ENCODE measurements at places on chromosomes 1 and 21.

DNA sequence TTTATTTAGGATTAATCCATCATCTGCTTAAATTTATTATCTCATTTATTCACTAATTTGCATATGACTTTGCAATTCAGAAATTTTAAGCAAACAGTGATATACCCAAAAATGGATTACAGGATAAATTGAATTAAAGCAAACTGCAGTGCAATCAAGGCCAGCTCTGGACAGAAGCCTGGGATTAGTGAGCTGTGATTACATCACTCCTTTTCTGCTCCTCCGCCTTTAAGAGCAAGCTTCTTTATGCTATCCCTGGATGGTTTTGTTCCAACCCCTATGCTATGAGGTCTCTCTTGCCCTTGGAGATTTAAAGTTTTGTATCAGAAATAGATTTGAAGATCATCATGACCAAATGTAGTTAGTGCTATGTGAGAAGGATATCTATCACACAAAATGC, 32.6 kb downstream of the GPR52 start:
- DNase-seq, result no peak

DNA sequence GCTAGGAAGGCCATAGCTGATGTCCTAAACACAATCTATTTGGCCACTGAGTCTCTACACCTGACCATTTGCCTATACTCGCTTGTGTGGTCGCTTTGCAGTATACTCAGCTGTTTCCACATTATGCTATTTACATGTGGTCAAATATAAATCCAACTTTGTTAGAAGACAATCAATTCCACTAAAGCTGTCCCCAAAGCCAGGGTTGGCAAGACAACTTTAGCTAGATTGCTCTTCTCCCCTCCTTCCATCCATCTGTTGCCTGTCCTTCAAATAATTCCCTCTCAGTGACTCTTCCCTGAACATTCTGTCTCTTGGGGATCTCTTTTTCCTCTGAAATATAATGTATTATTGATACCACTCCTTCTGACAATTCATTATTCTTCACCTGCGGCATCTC, 30.1 kb downstream of the AVPR1B start:
- no peak for DNase-seq

- DNase-seq, result peak; percentile 19
These were observed 166.9 kb downstream of the COL11A1 start for GRCh38 chr1:102941366-102941947.

- DNase-seq, result peak; percentile 75
These were observed 482.0 kb downstream of the SETD4 start for GRCh38 chr21:35578347-35578782.

GRCh38 chr1:48687282-48688045, 89.2 kb downstream of the BEND5 start:
- DNase-seq, result no peak

GRCh38 chr1:199173356-199173755, 534.5 kb downstream of the PTPRC start:
- peak; percentile 17 for DNase-seq

DNA sequence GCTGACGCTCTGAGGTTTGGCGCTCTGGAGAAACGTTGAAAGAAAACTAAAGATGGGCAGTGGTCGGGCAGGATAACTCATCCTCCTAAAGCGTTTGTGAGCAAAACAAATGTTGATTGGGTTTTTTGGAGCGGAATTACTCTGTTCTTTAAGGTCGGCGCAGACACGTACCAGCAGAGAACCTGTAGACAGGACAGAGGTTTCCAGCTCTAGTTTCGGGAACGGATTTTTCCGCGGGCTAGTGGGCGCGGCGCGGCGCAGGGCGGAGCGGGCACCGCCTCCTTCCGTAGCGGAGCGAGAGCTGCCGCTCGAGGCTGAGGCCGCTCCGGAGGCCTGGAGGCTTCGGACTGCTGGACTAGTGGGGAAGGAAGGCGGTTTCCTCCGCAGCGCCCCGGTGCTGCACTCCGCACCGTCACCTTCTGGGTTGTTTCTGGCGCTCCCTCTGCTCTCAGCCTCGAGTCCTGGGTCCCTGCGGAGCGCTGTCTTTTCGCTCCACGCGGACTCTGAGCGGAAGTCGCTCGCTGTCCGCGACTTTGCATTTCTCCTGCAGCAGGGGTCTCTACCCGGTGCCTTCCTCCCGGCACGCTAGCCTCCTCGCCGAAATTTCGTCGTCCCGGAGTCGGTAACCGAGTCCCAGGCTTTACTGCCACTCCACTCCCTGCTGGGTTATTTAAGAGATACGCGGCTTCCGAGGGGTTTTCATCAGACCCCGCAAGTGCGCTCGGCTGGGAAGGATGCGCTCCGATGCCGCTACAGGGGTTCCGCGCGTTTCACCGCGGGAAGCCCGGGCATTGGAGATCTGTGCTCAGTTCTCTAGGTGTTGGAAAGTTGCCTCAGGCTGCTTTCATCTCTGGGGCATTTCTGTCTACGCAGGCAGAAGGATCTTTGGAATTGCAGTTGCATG, 7.0 kb downstream of the FOXD2 start:
- DNase-seq, result no peak

GRCh38 chr1:38559446-38560165, 300.0 kb downstream of the RRAGC start:
- no peak for DNase-seq

GRCh38 chr1:103582464-103582863, 11.1 kb downstream of the AMY2B start:
- no peak for DNase-seq

GRCh38 chr1:168148916-168149315, 12.2 kb upstream of the GPR161 start:
- no peak for DNase-seq

- DNase-seq, result no peak
These were observed 93.1 kb upstream of the OLFM3 start for GRCh38 chr1:102089791-102090190.

DNA sequence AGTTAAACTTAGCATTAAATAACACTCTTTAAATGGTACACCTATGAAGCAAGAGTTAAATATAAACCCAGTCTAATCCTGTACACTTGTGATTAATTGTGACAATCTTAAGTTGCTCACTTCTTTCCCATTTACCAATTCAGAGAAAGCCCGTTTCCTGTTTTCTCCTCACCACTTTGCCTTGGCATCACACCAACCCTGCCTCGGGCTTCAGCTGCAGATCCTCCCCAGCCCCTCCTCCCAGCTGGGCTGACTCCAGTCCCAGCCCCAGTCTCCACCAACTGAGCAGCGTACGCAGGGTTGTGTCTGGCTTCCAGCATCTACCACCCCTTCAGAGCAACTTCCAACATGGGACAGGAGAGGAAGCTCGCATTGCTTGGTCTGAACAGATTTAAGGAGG, 4.1 kb downstream of the PYCR2 start:
- peak; percentile 33 for DNase-seq

DNA sequence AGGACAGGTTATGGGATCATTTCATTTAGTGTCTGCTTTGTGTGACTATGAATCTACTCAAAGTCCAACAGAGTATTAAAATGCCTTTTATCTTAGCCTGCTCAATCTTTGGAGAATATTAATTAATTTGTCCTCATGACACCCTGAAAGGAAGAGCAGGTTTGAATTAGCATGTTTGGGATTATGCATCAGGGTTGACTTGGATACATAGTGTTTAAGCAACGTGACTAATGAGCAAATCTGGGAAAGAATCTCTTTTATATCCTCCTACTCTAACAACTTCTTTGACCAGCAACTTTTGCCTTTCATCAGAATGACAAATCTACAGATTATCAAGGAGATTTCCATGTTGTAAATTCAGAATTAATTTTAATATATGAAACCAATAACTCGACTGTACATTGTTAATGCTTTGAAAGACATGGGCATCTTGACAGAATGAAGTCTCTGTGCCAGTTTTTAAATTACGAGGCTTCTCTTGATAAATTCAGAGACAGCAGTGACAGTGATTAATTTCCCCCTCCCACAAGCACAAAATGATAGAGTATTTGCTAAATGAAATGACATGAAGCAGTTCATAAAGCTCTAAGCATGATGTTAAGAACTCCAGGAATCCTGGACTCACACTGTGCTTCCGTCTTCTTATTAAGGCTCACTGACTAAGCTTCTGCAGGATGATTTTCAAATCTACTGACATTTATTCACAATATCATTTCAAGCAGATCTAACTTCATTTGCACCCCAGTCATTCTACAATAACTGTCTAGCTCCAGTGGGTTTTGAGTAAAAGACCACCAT, 156.5 kb downstream of the PCNX2 start:
- no peak for DNase-seq

- no peak for DNase-seq
These were observed 73.3 kb downstream of the TAS1R2 start for GRCh38 chr1:18786149-18786548.

DNA sequence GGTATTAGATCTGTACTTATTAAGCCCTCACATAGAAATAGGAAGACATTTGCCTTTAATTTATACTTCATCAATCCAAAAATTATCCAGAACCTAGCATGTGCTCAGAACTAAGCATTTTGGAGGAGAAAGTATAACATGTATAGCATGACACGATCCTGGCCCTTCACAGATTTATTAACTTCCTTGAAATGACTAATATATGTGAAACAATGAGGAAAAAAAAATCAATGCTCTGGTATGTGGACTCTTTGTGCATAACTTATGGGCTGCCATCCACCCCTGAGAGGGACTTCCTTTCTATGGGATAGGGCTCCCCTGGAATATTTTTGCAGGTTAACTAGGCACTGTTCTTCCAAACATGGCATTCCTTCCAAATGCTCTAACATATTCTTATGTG, 36.6 kb downstream of the CCDC185 start:
- DNase-seq, result no peak

GRCh38 chr1:208772891-208773290, 528.7 kb upstream of the PLXNA2 start:
- no peak for DNase-seq

GRCh38 chr1:30775433-30775975, 17.9 kb upstream of the LAPTM5 start:
- DNase-seq, result no peak

DNA sequence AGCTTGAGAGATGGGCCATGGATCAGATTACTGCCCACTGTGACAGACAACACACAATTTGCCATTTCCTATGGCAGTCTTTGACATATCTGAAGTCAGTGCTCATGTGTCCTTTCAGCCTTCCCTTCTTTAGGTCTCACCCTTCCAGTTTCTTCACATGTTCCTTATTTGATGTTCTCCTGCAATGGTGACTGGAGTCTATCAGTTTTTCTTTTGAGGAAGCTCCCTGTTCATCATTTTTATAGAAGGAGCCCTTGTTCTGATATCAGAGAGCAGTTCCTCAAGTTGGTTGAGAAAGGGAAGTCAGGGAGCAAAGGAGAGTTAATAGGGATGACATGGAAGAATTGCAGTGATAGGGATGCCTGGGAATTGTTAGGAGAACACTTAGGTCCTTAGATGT, 42.2 kb downstream of the DISC1 start:
- no peak for DNase-seq

- no peak for DNase-seq
These were observed 44.5 kb upstream of the EDN2 start for GRCh38 chr1:41528726-41529605.

- no peak for DNase-seq
These were observed 332.9 kb downstream of the BARHL2 start for GRCh38 chr1:90384193-90384592.

DNA sequence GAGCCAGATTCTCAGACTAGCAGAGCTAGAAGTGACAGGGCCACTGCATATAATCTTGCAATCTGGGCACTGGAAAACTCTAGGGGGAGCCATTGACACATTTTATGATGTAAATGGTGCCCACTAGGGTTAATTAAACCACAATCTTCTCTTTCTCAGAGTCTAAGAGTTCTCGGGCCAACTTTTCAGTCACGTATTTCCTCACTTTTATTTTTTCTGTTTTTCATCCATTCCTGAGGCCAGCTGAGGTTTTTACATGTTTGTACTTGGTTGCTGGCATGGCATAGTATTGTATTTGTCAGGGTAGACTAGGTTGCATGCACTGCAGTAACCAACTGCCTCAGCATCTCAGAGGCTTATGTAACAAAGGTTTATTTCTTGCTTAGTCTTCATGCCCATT, 138.2 kb downstream of the ZNF326 start:
- no peak for DNase-seq

- DNase-seq, result no peak
These were observed 45.5 kb upstream of the IRF2BP2 start for GRCh38 chr1:234655328-234656069.

GRCh38 chr1:50308878-50309277, 114.4 kb downstream of the DMRTA2 start:
- no peak for DNase-seq

GRCh38 chr1:5682626-5683225, 309.5 kb downstream of the NPHP4 start:
- no peak for DNase-seq
